ENCODE measurements at places on chromosomes 12 and 14.

GRCh38 chr14:80587096-80587724 lies 354.3 kb downstream of the CEP128 start:
- DNase-seq, result no peak

DNA sequence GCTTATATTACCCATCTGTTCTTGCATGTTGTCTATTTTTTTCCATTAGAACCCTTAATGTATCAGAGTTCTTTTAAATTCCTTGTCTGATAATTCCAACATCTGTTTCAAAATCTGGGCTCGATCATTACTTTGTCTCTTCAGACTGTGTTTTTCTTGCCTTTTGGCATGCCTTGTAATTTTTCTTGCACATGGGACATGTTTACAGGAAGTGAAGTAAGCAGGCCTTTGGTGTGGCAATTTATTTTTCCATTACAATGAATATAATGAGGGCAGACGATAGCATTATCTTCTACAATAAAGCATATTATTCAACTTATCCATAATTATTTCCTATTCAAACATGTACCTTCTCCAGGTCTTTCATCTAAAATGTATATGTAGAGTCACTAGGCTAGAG lies 48.3 kb downstream of the STXBP6 start:
- no peak for DNase-seq

DNA sequence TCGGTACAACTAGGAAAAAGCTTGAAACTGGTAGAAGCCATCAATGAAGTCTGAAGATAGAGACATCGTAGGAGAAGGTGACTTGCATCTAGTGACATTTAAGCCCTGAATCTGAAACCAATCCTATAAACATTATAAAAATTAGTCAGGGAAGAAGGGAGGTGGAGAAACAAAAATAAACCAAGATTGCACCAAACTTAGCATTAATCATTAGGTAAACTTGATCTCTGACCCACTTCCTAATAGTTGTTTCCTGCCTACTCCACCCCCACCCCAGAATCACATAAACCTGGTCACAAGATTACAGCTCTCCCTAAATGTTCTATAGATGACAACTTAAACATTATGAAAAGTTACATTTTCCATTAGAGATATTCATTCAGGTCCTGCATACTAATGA lies 40.4 kb downstream of the TSPAN19 start:
- no peak for DNase-seq

GRCh38 chr12:28987538-28988324 lies 161.3 kb upstream of the FAR2 start:
- DNase-seq, result no peak
